T-helper 17 cell (primary cell): ENCODE measurements at places on chromosomes 13 and 19.

DNA sequence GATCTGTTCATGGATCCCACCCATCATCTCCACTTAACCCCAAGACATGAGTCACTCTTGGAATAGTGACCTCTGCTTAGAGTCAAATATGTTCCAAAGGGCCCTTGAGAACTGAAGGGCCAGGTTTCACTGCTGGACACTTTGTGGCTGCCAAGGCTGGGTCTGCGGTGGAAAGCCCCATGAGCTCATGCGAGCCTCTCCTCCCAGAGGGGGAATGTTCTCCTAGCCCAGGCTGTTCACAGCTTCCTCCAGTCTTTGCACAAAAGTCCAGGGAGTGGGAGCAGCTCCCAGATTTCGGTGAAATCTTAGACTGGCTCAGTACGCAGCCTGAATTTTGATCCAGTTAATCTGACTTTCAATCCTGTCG is 732 bp upstream of the DCLK1 start:
- DNase-seq: no peak

DNA sequence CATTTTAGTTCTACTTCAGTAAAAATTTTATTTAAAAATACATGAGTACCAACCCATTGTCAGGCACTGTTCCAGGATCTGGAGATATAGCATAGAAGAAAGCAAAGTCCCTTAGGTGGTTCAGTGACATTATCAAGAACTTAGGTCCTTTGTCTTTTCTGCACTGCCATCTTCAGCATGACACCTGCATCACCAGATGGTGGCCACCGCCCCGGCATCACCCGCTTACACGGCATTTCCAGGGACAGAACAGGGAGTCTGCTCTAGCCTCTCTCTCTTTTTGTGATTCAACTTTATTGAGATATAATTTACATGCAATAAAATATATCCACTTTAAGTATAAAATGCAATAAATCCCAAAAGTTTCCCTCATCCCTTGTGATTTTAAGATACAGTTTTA is 23.5 kb downstream of the DYRK1B start:
- no peak for DNase-seq

GRCh38 chr19:34066007-34066643 is 106.2 kb upstream of the LSM14A start:
- DNase-seq: no peak

DNA sequence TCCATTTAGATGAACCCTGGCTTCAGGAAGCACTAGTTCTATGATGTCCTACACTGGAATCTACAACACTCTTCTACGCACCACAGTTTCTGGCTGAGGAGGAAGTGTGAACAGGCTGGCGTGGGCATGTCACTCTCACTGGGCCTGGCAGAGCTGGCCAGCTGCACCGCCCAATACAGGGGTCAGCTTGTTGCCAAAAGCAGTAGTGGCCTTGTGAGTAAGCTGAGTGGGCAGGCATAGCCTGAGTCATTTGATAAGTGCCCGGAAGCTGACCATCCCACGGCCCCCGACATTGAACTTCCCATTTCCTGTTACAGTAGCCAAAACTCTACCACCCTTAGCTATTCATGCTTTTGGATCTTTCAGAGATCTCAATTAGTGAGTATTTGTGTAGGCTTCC is 240.9 kb upstream of the SERP2 start:
- DNase-seq: no peak

DNA sequence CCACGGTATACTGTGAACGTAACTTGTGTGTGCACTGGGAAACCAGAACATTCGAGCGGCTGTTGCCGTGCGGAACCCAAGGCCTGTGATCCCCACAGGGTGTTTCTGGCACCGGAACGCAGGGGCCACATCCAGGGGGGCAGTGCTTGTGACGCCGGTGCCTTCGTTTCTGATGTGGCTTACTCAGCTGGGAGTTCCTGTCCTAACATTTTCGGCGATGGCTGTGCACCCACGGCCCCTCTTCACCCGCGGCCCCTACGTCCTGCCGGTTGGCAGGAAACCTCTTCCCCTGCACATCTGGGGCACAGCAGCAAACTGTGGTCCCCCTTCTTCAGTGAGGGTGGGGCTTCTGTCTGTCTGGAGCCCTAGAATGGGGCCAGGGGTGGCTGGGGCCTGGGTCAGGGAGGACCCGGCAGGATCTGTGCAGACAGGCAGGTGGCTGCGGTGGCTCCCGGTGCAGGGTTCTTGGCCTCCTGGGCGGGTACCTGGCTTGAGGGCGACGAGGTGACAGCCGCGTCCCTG is 26.2 kb downstream of the CSNK1G2 start:
- no peak for DNase-seq

DNA sequence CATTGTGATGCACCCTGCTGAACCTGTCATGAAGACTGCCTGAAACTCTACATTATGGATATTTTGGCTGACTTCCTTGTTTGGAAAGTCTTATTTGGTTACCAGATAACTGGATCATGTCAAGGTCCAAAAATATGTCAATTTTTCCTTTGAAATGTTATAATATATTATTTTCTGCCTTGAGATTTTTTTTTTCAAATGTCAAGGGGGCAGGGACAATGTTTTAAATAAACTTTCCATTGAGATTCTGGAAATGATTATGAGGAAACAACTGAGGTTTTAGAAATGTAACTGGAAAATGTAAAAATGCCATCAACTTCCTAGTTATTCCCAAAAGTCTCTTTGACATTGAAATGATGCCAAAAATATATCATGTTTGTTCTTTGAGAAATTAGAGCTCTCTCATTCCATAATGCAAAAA is 117.0 kb downstream of the RFC3 start:
- DNase-seq: no peak

DNA sequence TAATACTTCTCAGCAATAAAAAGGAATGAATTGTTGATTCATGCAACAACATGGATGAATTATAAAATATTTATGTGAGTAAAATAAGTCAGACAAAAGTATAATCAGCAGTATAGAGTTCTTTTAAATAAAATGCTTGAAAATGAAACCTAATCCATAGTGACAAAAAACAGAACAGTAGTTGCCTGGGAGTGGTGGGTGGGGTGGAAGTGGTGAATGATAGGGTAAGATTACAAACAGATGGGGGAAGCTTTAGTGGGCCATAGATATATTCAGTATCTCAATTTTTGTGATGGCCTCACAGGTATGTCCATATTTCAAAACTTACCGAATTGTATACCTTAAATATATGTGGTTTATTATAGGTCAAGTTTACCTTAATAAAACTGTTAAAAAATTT is 124.9 kb upstream of the UBL3 start:
- DNase-seq: no peak

- no peak for DNase-seq
Observed at GRCh38 chr19:29618871-29619270, 12.8 kb downstream of the POP4 start.

DNA sequence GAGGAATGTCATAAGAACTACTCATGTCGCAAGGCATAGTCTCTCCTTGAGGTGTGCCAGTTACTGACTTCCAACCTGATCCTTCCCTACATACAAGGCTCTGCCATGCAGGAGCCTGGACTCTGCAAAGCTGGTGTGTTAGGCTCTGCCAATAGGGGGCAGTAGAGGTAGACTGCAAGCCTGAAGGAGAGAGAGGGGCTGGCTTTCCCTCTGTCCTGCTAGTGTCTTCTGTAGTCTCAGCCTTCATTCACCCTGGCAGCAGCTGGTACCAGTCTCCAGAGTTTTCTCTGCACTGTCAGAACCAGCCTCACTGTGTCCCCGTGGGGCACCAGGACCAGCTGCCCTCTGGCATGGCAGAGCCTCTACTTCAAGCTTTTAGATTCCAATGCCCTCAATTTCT is 14.5 kb downstream of the SHISA2 start:
- DNase-seq: no peak

- peak; percentile 43 for DNase-seq
Observed at GRCh38 chr13:30463787-30464495, 1.8 kb downstream of the HMGB1 start.

DNA sequence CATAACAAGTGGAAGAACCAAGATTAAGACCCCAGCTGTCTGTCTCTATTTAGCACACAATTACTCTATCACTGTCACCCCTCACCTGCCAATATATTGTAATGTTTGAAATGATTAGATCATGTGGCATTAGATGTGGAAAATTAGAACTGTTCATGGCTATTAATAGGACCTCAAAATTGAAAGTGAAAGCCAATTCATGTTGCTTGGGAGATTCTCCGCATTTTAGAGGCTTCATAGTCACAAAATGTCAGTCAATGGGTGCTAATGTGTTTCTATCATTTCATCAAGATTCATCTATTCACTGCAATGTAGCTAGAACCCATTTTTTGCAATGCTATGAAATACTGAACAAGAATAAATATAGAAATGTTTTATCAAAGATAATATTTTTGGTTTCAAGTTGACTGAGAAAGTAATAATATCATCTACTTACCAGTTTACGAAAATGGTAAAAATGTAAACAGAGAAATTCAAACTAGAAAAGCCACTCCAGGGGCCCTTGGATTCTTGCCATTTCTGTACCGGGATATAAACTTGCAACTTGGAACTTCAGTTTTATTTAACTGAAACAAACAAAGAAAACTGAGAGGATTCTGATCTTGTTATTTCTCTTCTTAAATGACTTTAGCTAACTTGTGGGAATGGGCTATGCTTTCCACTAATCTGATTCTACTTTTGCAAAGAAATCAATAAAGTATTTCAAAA is 388.6 kb downstream of the DCT start:
- DNase-seq: no peak

GRCh38 chr19:15432018-15432494 is 13.3 kb upstream of the AKAP8L start:
- DNase-seq: no peak

DNA sequence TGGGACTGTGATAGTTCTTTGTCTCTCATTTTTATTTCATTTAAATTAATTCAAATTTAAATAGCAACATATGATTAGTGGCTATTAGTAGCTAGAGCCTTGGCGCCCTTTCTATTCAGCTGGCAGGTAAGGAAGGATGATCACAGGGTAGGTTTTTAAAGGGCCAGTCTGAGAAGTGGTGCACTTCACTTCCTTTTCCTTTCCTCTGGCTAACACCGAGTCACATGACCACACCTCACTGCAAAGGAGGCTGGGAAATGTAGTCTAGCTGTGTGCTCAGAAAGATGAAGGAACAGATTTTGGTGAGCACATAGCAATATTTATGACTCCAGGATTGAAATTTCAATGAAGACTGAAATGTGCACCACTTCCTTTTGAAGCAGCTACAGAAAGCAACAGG is 128.7 kb downstream of the TSHZ3 start:
- DNase-seq: no peak

- DNase-seq: no peak
Observed at GRCh38 chr19:52946322-52947310, 16.1 kb downstream of the ZNF816 start.

DNA sequence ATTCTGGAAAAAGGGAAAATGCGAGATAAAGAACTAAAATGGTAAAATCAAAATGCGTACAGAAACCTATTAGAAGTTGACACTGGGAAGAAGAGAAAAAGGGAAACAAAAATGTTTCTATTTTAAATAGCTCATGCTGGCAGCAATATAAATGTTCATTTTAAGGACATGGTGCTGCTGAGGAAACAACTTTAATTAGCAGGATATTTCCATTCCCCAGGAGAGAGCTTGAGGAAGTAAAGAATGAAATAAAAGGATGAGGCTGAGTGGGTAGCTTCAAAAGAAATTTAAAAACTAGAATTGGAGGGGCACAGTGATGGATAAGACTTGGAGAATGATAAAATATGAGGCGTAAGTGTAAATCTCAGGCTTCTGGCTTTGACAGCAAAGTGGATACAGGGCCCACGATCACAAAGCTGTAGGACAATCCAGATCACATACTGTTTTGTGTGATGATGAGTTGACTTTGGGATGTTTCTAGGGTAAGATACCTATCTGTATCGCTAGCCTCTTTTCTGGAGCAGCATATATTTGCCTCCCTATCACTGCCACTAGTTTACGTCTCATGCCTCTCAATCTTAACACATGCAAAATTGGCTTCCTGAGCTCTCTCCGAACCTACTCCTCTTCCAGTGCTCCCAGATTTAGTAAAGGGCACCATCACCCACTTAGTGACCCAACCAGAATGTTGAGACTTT is 571.3 kb upstream of the MIR17HG start:
- no peak for DNase-seq

DNA sequence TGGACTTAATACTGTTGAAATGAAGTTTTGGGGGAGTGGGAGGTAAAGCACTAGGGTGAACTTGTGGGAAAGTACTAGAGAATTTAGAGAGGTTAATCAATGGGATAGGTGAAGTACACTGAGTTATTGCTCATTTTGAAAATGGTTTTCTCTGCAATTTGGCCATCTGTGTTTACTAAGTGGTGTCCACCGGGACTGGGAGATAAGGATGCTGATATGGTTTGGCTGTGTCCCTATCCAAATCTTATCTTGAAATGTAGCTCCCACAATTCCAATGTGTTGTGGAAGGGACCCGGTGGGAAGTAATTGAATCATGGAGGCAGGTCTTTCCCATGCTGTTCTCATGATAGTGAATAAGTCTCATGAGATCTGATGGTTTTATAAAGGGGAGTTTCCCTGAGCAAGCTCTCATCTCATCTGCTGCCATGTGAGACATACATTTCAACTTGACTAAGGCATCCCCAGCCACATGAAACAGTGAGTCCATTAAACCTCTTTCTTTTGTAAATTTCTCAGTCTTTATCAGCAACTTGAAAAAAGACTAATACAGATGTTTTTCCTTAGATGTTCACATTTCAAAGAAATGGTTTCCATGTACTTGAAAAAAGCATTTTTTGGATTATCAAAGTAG is 1569.4 kb upstream of the PRR20A start:
- DNase-seq: no peak

DNA sequence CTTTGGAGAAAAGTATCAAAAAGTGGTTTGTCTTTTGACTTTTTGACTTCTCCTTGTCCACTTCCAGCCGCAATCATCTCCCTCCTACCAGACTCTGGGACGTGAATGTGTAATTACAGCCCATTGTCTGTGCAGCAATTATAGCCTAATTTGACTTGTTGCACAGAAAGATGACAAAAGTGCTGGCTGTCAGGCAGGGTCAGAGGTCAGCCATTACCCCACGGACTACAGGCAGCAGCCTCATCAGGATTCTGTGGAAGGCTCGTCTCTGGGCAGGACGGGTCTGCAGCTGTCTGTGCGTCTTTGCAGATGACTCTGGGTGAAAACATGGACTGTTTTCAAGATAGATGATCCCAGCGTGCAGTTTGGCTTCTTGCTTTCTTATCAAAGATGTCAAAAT is 102.2 kb upstream of the EDNRB start:
- no peak for DNase-seq

- peak; percentile 58 for DNase-seq
Observed at GRCh38 chr19:45677351-45678230, 9.6 kb downstream of the GIPR start.

DNA sequence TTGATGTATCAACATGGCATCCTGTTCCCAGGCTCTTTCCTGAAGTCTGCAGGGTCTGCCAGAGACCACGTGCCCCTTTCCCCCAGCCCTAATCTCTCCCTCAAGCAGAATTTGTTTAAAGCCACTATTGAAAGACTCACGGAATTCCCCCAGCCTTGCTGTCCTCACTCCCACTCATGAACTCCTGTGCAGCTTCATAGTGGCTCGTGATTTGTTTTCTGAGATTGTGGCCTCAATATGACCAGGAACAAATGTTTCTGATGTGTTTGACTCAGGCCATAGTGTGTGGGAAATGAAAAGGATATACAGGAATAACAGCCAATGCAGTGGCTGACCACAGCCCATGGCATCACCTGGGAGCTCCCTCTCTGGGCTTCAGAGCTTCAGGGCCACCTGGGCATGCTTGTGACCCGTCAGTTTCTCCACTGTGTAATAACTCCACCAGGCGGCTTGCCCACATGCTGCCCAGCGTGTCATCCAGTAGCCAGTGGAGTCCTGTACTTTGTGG is 8.1 kb upstream of the SERPINE3 start:
- DNase-seq: no peak
